Upper lobe of right lung (tissue), 1 donor: ENCODE measurements at places on chromosomes 6 and 20. TPM values are rescaled to one million over a fixed set of nuclear protein-coding genes. Genes with fewer than 3 reads are reported as not detected.

DNA sequence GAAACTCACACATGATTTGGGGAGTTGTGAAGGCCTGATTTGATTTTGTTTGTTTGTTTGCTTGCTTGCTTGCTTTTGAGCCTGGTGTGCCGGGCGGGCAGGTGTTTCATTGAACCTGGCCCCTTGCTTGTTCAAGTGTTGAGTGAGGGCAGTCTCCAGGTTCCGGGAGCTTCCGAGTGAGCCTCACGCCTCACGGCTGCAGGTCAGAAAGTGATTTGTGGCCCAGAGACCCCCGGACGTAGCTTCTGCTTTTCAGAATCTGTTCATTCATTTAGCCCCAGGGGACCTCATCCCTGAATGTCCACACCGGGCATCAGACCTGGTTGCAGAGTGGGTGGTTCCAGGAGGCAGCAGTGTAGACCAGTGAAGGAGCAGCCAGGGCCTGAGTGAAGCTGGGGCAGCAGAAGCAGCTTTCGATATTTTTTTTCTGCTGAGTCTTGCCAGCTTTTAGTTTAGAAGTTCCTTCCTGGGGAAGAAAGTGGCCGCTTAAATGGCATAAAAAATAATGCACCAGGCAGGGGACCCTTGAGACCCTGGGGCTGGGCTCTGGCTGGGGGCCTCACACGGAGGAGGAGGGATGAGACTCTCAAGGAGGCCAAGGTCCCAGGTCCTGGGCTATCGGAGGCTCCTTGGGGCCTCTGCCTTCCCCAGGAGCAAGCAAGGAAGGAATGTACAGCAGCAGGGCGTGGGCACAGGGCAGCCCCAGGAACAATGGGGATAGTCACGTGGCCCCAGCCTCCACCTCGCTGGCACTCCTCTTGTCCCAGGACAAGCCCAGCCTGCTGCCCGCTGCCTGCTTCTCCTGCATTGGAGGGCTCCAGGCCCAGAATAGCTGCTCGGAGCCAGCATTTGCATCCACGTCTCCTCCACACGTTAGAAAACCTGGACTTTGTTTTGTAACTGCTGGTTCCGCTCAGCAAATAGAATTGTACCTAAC lies 89.2 kb upstream of the BHLHE23 start:
- H3K27me3 ChIP-seq, result peaks cover 39% of the 10 kb centered on the region
- no peak overlapping the region for H3K4me3 ChIP-seq
- H3K4me1 ChIP-seq, result no peaks in the 10 kb centered on the region
- H3K27ac ChIP-seq, result no peak overlapping the region
- DNase-seq, result peak; percentile 57

DNA sequence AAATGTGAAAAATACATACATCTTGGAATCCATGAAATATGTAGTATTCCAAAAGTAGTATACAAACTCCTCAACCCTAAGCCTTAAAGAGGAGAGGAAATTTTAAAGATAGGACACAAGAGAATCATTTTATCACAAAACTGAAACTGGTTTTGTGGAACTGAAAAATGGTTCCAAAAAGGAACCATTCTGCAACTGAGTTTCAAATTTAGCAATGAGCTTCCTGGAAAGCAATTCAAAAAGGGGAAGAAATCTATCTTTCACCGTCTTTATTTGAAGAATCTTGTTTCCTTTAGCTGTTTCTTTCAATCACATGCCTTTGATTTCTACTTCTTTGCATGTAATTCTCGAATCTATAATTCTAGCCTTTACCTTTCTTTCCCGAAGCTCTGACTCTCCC lies 32.2 kb upstream of the LAMP5 start:
- no peak for DNase-seq
- no peaks in the 10 kb centered on the region for H3K4me1 ChIP-seq
- H3K27ac ChIP-seq, result no peak overlapping the region
- no peaks in the 10 kb centered on the region for H3K36me3 ChIP-seq
- H3K4me3 ChIP-seq, result no peak overlapping the region

GRCh38 chr6:40668203-40668602 lies 81.0 kb upstream of the LRFN2 start:
- H3K27ac ChIP-seq, result no peak overlapping the region
- H3K4me1 ChIP-seq, result no peaks in the 10 kb centered on the region
- peaks cover 5% of the 10 kb centered on the region for H3K27me3 ChIP-seq
- H3K4me3 ChIP-seq, result no peak overlapping the region
- no peaks in the 10 kb centered on the region for H3K36me3 ChIP-seq

- DNase-seq, result no peak
- peak overlapping the region; percentile 23 for H3K4me3 ChIP-seq
- H3K4me1 ChIP-seq, result peaks cover 10% of the 10 kb centered on the region
- H3K27me3 ChIP-seq, result no peaks in the 10 kb centered on the region
- H3K36me3 ChIP-seq, result no peaks in the 10 kb centered on the region
- H3K27ac ChIP-seq, result no peak overlapping the region
Measured at GRCh38 chr20:35436177-35436573, 1.9 kb downstream of the GDF5 start.

DNA sequence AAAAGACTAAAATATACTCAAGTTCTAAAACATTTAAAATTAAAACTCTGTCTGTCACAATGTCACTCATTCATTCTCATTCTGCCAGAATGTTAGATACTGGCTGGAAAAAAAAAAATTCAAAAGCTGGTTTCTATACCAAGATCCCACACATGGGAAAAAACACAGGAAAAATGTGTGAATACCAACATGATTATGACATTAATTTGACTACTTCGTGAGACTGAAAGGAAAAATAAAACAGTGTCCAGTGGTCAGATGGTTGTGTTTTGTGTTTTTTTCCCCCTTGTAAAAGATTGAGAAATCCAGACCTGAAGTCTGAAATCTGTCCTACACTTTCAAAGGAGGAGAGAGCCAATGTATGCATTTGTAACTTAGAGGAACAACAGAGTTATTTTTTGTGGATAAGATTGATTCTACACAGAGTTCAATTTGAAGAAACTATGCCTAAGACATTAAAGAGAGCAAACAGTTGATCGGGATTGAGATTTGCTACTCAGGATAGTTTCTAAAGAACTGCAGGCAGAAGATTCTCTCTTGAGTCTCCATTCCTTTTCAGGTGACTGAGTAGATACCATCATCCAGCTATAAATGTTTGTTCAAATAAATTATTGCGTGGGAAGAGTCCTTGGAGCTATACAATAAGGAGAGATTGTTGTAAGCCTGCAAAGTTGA lies 39.2 kb upstream of the TXLNB start:
- no peak overlapping the region for H3K27ac ChIP-seq
- H3K4me1 ChIP-seq, result no peaks in the 10 kb centered on the region
- no peak for DNase-seq
- H3K4me3 ChIP-seq, result no peak overlapping the region

DNA sequence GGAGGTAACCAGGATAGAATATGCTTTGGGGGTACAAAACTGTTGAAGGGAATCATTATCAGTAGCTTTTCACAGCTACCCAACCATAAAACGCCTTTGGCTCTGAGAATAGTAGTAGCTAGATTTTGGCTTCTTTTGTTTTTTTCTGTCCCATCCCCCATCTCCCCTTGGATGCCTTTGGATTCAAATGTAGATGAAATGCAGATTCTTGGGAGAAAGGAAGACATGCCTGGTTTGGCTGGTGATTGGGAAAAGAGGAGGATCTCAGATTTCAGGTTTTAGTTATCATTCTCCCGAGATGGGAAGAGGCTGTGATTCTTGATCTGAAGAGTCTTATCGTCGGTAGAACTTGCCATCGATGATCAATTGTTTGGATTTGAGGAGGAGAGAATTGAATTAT lies 3.5 kb upstream of the CDYL start:
- peaks cover 14% of the 10 kb centered on the region for H3K4me1 ChIP-seq
- H3K4me3 ChIP-seq, result no peak overlapping the region
- DNase-seq, result no peak
- H3K27me3 ChIP-seq, result no peaks in the 10 kb centered on the region
- H3K27ac ChIP-seq, result no peak overlapping the region
- H3K36me3 ChIP-seq, result no peaks in the 10 kb centered on the region

- no peaks in the 10 kb centered on the region for H3K27me3 ChIP-seq
- H3K4me3 ChIP-seq, result no peak overlapping the region
- no peaks in the 10 kb centered on the region for H3K36me3 ChIP-seq
- H3K4me1 ChIP-seq, result no peaks in the 10 kb centered on the region
- H3K27ac ChIP-seq, result no peak overlapping the region
Measured at GRCh38 chr6:142712231-142712630, 232.7 kb downstream of the HIVEP2 start.

GRCh38 chr6:150091476-150091875 lies 22.6 kb upstream of the ULBP3 start:
- DNase-seq, result no peak
- no peak overlapping the region for H3K27ac ChIP-seq
- H3K27me3 ChIP-seq, result no peaks in the 10 kb centered on the region

GRCh38 chr6:27861861-27862260 lies 50.3 kb downstream of the OR2B2 start:
- no peaks in the 10 kb centered on the region for H3K36me3 ChIP-seq
- no peak for DNase-seq
- no peaks in the 10 kb centered on the region for H3K27me3 ChIP-seq

DNA sequence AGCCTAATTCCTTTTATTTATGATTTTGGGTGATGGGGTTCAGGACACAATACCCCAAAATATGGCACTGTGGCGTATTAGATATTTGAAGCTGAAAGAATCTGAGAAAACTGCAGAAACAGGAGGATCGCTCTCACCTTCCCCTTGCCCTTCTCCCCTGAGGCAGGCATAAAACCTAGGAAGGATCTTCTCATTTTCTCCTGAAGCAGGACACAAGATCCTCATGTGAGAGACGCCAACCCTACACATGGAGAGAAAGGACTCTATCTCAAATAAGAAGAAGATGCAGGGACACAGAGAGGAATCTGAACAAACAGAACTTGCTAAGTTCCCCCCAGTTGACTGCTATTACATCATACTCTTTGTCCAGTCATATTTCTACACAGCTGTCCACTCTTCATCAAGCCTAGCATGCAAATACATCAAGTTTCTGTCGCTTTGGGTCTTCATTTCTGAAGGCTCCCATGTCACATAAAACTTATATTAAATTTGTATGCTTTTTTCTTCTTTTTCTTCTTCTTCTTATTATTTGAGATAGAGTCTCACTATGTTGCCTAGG lies 109.0 kb downstream of the DTNBP1 start:
- no peak for DNase-seq
- H3K27ac ChIP-seq, result no peak overlapping the region
- peaks cover 20% of the 10 kb centered on the region for H3K4me1 ChIP-seq
- H3K27me3 ChIP-seq, result no peaks in the 10 kb centered on the region
- no peaks in the 10 kb centered on the region for H3K36me3 ChIP-seq
- no peak overlapping the region for H3K4me3 ChIP-seq

DNA sequence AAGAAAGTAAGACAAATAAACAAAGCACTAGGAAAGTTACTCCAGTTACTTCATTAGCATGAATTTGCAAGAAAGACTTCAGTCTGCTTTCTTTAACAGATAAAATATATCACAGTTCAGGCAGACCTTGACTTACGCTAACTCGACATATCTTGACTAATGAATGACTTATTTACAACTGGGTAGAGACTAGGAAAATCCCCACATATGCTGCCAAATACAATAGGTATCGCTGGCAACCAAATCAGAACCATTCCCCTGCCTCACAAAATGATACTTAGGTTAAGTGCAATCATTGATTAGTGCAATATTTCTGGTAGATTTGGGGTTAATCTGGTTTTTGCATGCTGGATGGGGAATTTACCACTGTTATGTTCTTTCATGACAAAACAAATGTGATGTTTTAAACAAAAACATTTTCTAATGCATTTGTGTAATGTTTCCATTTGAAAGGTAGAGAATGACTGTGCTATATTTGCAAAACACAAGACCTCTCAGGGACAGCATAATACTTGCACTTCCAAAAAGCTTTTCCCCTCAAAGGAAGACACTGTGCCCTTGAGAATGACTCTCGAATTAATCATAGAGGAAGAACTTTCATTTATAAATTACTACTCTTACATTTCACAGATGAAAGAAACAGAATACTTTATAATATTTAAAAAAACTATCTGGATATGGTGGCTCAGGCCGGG lies 101.6 kb downstream of the PRKN start:
- no peak for DNase-seq
- H3K27me3 ChIP-seq, result no peaks in the 10 kb centered on the region
- H3K4me3 ChIP-seq, result no peak overlapping the region
- no peaks in the 10 kb centered on the region for H3K36me3 ChIP-seq
- no peaks in the 10 kb centered on the region for H3K4me1 ChIP-seq

DNA sequence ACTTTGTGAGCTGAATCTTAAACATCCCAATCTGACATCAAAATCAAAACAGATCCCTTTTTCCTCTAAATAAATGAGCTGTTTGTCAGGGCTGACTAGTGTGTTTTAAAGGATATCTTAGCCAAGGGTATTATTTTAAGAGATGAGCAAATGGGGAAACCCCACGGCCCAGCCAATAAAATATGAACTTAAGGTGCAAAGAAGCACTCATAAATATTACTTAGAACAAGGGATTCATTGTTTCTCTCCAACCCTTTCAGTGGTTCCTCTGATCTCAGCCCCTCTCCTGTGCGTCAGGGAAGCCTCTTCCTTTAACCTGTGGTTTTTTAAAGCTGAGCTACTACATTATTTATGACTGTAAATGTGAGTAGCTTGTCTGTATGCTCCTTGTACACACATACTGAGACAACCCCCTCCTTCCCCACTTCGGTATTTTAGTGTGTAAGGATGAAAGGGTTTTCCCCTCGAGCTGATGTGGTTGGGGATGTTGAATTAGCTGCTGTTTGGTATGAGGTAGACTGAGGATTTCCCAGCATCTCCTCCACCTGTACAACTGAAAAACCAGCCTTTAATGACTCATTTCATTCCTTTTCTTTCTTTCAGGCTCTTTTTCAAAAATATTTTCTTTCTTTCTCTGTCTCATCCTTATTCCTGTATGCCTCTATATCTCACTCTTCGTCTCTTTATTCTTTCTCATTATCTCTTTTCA lies 6.5 kb downstream of the BMP5 start:
- no peak for DNase-seq
- no peaks in the 10 kb centered on the region for H3K4me1 ChIP-seq
- no peaks in the 10 kb centered on the region for H3K36me3 ChIP-seq
- H3K27ac ChIP-seq, result no peak overlapping the region

DNA sequence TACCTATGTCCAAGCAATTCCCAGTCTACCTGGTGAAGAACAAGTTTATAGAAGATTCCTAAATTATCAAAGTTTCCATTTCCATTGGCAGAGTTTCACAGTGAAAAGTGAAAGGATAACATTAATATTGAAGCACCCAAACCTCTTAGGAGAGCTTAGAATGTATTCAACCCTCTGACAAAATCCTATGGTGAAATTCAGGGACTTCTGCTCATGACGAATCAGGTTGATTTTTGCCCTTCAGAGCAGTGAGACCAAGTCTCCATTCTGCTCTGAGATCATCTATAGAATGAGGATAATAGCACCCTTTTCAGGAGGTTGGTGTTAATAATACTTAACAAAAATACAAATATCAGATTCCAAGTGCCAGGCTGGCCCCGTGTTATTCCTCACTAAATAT lies 15.5 kb downstream of the SERPINB1 start:
- H3K4me1 ChIP-seq, result no peaks in the 10 kb centered on the region
- no peak overlapping the region for H3K27ac ChIP-seq
- no peak overlapping the region for H3K4me3 ChIP-seq
- no peaks in the 10 kb centered on the region for H3K36me3 ChIP-seq
- no peak for DNase-seq

The TJAP1 gene
- 31.2 TPM for total RNA-seq

The BTBD3 gene
- 31.1 TPM for total RNA-seq

The SRSF12 gene
- total RNA-seq, result not detected

The COL9A3 gene
- 1.1 TPM for total RNA-seq
